Upper lobe of left lung (tissue), 6 donors: ENCODE measurements at places on chromosomes 7 and 10. TPM values are rescaled to one million over a fixed set of nuclear protein-coding genes. Genes with fewer than 3 reads are reported as not detected.

- DNase-seq = no peak
Observed at GRCh38 chr7:50412973-50413372, 37.2 kb downstream of the FIGNL1 start.

DNA sequence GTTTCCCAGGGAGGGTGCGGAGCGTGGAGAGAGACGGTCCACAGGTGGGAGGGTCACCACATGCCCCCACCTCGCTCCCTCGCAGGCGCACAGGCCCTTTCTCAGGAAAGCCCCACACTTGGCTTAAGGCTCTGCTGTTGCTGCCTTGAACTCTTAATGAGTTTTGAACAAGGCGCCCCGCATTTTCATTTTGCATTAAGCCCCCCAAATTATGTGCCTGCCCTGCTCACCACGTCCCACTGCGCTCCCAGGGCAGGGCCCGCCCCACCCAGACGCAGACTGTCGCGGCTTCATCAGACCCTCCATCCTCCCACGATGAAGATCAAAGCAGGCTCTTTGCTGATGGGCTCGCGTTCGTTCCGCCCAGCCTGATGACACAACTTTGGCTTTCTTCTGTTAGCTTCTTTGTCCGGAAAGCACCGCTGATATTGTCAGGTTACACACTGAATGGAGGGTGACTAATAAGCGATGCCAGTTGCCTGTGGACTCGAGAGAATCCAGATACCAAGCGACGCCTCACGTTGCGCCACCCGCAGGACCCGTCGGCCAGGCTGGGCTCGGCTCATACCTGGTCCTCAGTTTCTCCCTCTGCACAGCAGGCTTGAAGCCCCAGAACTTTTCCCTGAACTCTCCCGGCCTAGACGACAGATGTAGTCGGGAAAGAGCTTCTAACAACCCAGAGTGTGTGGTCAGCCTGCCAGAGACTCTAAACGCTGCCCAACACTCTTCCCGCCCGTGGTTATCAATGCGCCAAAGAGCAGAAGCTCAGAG is 9.5 kb downstream of the CALML3 start:
- DNase-seq = no peak

DNA sequence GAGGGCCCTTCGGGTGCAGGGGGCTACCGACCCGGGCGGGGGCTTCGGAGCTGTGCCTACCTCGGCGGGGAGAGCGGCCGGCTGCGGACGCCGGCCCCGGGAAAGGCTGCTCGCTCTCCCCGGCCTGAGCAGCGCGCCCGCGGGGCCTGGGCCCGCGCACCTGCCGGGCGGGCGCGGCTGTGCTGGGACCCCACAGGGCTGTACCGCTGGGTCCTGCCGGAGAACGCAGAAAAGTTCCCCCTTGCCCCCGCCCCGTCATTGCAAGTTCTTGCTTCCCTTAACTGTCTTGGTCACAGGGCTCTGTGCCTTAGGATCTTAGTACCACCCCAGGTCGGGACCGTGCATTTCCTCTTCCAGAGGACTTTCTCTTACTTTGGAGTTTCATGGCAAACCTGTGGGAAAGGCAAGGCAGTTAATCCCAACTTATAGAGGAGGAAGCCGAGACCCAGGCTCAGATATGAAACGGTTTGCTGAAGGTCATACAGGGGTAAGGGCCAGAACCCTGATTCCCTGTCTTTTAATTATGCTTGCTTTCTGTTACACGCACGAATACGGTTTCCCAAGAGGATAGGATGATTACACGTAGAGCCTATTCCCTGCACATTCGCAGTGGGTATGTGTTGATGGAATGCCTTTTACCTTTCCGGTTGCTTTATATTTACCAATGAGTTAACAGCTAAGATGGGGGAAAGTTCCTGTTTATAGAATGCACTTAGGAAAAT is 652 bp downstream of the PCGF5 start:
- DNase-seq = no peak

- no peak for DNase-seq
Observed at GRCh38 chr7:115475206-115475605, 553.3 kb downstream of the MDFIC start.

DNA sequence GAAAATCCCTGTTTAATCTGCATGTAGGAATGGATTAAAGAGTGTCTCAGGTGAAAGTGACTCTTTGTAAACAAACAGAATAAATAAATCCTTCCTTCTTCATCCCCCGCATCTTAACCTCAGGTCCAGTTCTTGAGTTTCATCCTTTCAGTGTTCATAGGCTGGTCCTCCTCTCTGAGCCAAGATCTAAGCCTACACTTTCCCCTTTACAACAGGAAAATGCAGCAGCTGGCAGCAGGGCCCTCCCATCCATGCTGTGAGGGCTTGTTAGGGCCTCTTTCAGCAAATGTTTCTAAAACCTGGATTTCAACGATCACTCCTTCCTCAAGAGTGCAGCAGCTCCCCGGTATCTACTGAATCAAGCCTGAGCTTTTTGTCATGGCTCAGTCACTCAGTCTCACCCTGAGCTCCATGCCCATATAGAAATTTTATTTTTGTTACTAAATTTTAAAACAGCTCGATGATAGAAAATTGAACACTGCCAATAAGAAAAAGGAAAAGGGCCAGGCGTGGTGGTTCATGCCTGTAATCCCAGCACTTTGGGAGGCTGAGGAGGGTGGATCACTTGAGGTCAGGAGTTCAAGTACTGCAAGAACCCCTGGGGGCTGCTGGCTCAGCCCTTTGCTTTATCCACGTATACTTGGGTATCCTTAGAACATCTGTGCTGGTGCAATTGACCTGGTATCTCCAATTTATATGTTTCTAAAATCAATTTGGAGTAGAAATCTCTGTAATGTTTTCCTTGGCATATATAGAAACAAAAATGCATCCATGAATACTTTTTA is 15.6 kb downstream of the BLNK start:
- DNase-seq = no peak

GRCh38 chr7:39732837-39733804 is 109.7 kb downstream of the RALA start:
- peak; percentile 93 for DNase-seq

- DNase-seq = no peak
Observed at GRCh38 chr10:34433241-34434076, 381.6 kb downstream of the PARD3 start.

DNA sequence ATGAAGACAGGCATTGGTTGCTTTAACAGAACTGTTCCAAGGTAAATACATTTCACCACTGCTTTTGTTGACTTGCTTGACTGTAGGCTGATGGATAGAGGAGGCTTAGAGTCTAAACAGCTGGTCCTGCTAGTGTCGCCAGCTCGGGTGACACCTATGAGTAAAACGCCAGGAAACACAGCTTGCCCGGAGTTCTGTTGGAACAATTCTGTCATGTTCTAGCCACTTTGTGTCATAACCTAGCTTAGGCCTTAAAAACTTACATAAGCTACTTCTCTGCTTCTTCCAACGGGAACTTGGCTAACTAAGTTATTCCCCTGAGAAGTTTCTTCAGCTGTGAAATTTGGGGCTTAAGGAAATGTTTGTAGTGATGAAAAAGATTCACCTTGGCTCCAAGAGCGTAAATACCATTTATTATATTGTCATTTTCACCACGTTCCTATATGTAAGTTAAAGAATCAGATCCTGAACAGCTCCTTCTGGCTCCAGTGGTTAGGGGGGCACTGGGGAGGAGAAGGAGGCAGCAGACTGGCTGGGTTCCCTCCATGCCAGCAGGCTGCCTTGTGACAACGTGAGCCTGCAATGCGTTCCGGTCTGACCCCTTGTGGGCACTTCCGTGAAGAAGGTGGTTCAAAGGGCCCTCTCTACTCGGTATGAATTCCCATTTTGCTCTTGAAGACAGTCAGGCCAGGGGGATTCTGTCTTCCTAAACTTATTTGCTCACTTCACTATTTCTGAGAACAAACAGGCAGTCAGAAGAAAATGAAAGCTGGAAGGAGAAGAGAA is 253.2 kb downstream of the BMPER start:
- DNase-seq = no peak

DNA sequence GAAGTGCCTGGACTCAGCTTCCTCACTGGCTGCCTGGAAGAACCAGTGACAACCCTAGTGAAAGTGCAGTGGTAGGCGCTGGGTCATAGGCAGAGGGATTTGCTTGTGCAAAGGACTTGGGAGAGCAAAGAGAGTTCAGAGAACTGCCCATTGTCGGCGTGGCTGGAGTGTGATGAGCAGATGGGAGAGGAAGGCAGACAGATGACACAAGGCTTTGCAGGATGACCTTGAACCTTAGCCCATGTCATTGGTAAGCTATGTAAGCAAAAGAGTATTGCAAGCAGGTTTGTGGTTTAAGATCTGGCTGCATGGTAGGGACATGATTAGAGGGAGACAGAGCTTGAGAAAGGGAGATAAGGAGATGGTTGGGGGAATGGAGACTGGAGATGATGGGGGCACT is 35.3 kb upstream of the NOBOX start:
- no peak for DNase-seq

DNA sequence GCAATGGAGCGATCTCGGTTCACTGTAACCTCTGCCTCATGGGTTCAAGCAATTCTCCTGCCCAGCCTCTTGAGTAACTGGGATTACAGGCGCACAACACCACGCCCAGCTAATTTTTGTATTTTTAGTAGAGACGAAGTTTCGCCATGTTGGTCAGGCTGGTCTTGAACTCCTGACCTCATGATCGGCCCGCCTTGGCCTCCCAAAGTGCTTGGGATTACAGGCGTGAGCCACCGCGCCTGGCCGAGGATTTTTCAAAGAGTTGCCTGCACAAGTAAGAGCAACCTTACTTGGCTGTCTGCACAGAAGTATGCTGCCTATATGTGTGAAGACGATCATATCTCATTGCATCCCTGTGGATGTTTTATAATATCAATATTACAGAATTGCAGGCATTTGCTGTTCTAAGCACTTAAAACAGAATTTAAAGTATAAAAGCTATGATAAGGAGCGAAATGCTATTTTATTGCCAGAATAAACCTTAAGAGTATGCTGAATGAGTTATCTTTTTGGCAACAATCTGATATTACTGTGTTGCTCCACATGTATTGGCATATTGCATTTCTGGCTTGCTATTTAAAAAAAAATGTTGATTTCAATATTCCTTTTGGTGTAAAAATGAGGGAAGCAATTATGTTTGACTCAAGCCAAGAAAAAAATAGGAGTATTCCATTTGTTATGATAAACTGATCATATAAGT is 379.4 kb upstream of the SEMA3D start:
- DNase-seq = no peak

GRCh38 chr10:126104767-126105166 is 208.4 kb downstream of the FANK1 start:
- no peak for DNase-seq

DNA sequence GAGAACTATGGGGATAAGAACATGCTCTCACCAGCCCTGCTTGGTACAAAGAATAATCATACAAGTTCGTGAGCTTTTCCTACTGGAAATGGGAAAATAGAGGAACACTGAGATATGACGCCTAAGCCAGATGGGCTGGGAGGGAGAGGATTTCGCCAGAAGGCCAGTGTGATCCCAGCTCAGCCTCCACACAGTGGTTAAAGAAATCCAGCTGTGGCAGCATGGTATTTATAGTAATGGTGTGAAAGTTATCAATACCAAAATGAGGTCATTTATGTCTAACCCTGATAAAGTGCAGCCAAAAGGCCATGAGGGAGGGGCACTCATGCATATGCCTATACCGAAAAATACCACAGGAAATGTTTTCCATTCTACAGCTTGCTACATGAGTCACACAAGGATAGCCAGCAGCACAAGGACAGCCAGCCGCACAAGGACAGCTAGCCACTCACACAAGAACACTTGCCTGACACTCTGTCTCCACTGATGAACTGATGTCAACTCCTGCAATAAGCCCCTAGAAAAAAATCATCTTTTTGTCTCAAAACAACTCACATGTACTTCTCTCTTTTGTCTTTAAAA is 49.4 kb downstream of the FRMPD2 start:
- no peak for DNase-seq

DNA sequence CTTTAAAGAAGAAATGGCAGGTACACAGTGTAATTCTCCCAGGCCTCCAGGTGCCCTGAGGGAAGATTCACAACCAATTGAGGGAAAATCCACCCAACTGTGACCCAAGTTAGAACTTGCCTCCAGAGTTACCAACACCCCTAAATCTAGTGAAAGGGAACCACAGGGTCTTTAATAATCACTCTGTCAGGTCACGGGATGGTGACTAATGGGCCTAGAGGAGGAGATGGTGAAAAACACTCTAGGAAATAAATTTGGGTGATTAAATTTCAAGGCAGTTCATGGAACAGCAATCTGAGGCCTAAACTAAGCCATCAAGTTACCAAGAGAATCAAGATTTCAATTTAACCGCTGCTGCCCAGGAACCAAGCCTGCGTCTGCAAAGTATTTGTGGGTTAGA is 26.7 kb upstream of the SLF2 start:
- no peak for DNase-seq

DNA sequence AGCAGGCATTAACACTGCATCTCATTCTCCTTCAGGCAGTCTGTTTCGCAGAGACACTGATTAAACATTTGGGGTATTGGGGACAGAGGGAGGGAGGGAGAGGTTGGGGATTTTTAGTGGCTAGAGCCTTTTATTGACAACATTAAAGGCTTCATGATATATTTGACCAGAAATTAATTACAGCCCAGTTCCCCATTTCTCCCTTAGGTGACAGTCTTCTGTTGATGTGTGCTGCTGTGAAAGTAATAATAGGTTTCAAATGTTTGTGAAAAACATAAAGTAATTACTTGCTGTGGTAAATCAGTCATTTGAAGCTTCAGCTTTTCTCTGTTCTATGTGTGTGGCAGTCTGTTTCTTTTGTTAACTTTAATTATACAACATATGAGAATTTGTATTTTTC is 105.3 kb upstream of the LRGUK start:
- no peak for DNase-seq

DNA sequence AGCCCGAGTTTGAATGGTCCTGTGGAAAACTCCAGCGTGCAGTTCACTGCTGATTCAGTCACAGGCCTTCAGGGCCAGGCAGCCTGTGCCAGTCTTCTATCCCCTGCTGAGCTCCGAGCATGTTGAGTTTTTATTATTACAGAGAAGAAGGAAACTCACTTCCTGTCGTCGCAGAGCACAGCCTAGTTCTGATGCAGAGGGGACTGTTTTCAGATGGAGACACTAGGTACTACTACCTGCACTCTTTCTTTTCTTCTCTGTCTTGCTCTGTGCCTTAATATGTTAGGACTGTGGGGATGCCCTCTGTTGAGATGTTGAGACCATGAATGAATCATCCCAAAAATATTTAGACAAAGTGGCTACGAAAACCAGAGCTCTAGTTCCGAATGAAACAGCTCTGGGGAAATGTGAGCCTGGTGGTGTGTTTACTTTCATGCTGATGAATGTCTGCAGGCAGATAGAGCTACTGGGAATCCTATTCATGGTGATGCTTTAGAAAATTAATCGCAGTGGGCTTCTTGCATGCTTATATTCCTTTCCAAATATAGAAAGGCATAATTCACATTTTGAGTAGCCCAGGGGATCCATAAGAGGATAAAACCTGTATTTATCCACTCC is 29.6 kb downstream of the CASP7 start:
- no peak for DNase-seq

Gene ANXA8
- total RNA-seq = 4.2 TPM

Gene CALCR
- not detected for total RNA-seq

Gene DKK1
- total RNA-seq = 11.7 TPM

Gene GPRIN2
- total RNA-seq = 80.9 TPM

Gene SPACDR
- 2.1 TPM for total RNA-seq

Gene EIF5AL1
- total RNA-seq = 0.37 TPM

Gene TBXAS1
- total RNA-seq = 67.9 TPM

Gene OR2A12
- total RNA-seq = not detected

Gene INMT
- 447 TPM for total RNA-seq
